Breast epithelium (tissue), 4 donors: ENCODE measurements at places on chromosomes 16 and 17.

DNA sequence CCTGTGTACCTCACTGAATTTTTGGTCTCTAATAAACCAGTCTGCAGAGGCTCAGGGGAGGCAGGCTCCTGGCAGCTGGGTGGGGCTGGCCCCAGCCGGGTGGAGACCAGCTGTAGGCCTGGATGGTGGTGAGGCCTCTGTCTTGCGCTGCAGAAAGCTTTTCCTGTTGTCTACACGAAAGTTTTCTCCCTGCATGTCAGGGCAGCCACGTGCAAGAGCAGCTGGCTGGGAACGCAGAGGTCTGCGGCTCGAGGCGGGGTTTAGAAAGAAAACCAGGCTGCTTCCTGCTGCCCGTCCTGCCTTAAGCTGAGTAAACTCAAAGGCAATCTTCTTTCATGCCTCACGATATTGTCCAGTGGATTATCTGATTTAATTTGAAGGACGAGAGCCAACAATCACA, 2.4 kb downstream of the SERPINF1 start:
- DNase-seq = peak; percentile 68

DNA sequence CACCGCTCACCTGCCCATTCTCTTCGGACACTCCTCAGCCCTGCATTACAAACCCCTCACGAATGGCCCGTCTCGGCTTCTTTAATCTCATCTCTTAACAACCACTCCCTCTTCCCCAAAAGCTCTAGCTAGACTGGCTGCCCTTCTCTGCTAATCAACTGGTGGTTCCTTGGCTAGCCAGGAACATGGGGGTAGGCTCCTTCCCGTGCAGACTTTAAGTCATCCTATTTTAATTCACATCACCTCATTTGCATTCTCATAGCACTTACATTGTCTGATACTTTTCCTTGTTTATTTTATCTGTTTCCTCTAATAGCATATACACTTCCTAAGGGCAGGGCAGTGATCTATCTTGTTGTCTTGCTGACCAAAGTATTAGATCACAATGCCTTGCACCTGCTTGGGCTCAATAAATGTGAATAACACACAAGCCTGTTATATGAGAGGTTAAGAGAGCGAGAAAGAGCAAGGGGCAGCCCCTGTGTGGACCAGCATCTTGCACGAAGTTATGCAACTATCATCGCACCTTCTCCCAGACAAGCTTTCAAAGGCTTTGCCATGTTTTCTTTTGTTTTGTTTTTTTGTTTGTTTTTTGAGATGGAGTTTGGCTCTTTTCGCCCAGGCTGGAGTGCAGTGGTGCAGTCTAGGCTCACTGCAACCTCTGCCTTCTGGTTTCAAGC, 9.8 kb downstream of the TP53 start:
- no peak for DNase-seq

GRCh38 chr16:24497440-24497839, 41.9 kb upstream of the RBBP6 start:
- no peak for DNase-seq

- DNase-seq = no peak
Observed at GRCh38 chr17:50362661-50363060, 10.3 kb downstream of the MRPL27 start.

GRCh38 chr17:68957944-68958343, 2.8 kb upstream of the ABCA8 start:
- no peak for DNase-seq

GRCh38 chr17:43570518-43570928, 24.4 kb upstream of the ETV4 start:
- no peak for DNase-seq

GRCh38 chr16:69435977-69436820, 11.8 kb downstream of the CYB5B start:
- DNase-seq = no peak

GRCh38 chr16:88634994-88635670, 3.2 kb upstream of the IL17C start:
- DNase-seq = no peak

GRCh38 chr17:38730526-38731379, 612 bp downstream of the CISD3 start:
- no peak for DNase-seq

- DNase-seq = no peak
Observed at GRCh38 chr17:73318836-73319235, 7.0 kb upstream of the CDC42EP4 start.

DNA sequence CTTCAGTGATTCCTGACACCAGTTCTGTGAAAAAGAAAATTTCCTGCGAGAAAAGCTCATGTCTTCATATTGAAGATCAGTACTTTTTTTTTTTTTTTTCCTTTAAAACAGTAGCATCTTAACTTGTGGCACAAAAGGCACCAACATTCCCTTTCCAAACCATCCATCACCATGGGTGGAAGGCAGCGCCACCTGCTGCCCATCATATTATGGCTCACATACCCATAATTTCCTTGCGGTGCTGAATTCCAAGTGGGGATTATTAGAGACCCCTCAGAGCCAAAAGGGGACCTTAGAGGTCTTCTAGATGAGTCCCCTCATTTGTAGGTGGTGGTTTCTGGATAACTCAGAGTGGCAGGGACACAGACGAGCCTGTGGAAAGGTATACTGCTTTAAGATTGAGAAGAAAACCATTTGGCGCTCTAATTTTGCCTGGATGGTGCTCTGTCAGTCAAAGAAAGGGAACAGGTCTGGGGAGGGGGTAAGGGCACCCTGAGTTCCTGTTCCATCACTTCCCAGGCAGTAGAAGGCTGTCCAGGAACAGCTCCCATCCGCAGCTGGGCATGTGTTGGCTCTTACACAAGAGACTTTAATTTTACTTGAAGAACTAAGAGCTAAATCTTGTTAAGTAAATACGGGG, 7.9 kb upstream of the SOST start:
- no peak for DNase-seq

DNA sequence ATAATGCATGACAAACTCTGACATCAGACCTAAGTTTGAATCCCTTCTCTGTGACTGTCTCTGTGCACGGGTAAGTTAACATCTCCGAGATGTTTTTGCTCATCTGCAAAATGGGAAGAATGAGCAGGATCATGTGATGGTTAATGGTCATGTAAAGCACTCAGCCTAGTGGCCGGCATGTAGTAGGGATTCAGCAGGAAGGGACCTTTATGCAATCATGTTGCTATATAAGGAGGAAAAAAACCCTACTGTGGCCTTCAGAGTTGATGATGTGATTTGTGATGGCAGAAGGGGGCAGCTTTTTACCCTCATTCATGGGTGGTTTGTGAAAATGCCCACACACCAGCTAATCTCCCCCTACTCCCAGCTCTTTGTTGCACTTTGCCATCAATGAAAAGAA, 24.1 kb downstream of the CLEC16A start:
- DNase-seq = no peak

DNA sequence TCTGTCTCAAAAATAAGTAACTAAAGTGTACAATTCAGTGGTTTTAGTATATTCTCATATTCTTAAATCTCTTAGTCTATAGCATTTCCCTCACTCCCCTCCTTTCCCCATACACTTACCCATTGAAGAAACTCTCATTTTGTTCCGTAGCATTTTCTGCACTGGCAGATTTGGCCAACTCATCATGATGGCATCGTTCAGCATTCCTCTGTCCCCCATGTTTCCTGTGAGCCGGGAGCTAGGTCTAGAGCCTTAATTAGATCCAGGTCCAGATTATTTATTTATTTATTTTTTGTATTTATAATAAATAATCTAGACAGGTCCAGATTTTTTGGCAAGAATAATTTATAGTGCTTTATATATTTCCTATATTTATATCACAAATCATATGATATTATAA, 31.0 kb downstream of the HEATR3 start:
- no peak for DNase-seq

- DNase-seq = no peak
Observed at GRCh38 chr17:7712111-7712771, 5.3 kb upstream of the DNAH2 start.

GRCh38 chr16:23453338-23454052, 506 bp upstream of the COG7 start:
- no peak for DNase-seq

GRCh38 chr17:55911186-55911585, 160.3 kb downstream of the PCTP start:
- DNase-seq = no peak

DNA sequence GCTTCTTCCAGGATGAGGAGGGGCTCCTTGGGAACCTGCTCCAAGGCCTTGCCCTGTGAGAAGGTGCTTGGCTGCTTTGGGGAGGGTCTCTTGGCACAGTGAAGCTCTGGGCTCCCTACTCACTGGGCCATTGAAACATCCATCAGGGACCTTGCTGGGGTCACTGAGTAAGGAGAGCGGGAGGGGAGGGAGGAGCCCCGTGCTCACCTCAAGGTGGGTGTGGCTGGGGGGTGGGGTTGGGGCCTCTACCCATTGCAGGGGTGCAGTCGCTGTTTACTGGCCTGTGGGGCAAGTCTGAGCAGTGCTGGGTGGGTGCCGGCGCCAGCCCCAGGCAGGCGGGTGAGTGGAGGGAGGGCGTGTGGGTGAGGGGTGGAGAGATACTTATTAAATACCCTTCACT, 9.9 kb downstream of the TNS4 start:
- no peak for DNase-seq

GRCh38 chr17:80978499-80979497, 12.8 kb upstream of the CHMP6 start:
- no peak for DNase-seq

- no peak for DNase-seq
Observed at GRCh38 chr17:67833134-67833533, 7.8 kb downstream of the BPTF start.

GRCh38 chr17:69637446-69638156, 223.1 kb downstream of the MAP2K6 start:
- DNase-seq = no peak

DNA sequence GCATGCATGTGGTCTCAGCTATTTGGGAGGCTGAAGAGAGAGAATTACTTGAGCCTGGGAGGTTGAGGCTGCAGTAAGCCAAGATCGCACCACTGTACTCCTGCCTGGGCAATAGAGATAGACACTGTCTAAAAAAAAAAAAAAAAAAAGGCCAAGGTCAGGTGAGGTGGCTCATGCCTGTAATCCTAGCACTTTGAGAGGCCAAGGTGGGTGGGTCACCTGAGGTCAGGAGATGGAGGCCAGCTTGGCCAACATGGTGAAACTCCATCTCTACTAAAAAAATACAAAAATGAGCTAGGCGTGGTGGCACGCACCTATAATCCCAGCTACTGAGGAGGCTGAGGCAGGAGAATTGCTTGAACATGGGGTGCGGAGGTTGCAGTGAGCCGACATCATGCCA, 28.2 kb upstream of the CORO1A start:
- no peak for DNase-seq

- DNase-seq = no peak
Observed at GRCh38 chr17:27415120-27415795, 41.0 kb upstream of the KSR1 start.

DNA sequence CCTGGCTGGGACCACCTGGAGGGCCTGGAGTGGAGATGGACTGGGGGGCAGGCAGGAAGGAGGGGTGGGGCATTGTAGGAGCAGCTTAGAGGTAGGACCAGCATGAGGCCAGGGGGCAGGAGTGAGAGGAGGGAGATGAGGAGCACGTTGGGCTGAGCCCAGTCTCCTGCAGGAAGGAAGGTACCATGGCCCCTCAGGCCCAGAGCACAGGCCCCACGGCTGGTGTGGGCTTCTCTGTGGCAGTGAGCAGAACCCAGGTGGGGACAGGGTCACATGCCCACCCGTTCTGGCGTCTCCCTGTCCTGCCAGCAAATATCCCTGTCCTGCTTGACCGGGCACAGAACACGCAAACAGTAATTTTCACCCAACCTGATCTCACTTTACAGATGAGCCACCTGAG, 141.8 kb downstream of the ENGASE start:
- DNase-seq = no peak

DNA sequence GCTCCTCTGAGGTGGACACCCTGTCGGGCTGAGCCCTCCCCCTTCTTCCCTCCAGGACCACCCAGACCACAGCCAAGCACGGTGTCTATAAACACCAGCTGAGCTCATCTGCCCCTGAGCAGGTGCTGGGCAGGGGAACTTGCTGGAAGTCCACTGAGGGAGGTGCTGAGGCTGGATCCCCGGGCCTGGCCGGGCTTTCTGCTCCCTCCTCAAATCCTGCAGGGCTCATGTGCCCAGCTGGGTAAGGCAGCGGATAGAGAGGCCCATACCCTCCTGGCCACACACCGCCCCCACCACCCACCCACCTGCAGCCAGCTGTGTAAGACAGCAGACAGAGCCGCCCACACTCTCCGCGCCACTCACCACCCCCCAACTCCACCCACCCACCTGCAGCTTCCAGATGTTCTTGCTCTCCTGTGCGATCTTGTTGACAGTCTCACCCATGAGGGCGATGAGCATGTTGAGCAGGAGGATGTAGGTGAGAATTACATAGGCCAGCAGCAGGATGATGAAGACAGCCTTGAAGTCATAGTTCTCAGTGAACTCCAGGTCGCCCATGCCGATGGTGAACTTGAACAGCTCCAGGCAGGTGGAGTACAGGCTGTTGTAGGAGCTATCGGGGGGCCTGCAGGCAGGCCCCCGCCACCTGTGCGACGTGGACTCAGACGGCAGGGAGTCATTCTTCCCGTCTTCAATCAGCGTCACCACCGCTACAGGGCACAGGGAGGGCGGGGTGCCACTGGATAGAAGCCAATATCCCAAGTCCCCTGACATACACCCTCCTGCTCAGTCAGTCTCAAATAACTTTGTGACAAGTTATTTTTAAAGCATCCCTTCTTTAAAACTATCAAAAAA, 15.9 kb upstream of the TRPV3 start:
- DNase-seq = no peak

DNA sequence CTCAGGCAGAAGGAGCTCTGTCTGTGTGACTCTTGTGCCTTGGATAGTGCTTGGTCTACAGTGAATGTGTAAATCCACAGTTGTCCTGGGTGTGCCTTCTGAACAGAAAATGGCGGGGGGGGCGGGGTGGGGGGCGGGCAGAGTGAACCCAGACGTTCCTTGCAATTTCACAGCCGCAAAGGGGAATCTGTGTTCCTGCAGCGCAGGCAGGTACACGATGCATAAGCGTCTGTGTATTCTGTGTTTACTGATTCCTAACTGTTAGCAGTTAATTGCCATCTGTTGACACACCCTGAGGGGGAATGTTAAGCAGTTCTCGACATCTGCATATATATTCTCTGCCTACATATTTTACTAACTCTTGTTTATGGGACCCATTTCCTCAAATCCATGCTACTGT, 123.5 kb upstream of the ZFHX3 start:
- no peak for DNase-seq

DNA sequence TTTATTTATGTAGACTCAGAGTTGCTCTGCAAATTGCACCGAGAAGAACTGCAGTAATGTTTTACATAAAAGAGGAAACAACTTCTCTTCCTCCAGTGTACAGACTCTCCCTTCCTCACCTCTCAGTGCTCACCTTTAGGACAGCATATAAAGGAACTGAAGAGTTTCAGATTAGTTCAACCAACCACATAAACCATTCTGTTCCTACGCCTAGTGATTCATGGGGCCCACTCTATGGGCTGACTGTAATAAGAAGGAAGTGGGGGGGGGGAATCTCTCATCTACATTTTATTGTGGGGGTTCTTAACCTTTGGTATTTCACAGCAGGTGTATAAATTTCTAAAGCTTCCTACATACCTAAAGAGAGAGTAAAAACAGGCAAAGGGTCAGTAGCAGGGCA, 18.3 kb downstream of the ZSWIM7 start:
- no peak for DNase-seq

- DNase-seq = no peak
Observed at GRCh38 chr16:88886420-88886844, 20.0 kb upstream of the PABPN1L start.

GRCh38 chr17:10875984-10876555, 38.2 kb upstream of the PIRT start:
- DNase-seq = no peak

GRCh38 chr16:48949636-48950035, 332.0 kb downstream of the CBLN1 start:
- no peak for DNase-seq

GRCh38 chr17:77214743-77215142, 74.0 kb downstream of the SEC14L1 start:
- no peak for DNase-seq

- no peak for DNase-seq
Observed at GRCh38 chr16:55189224-55189623, 134.8 kb upstream of the IRX6 start.
